Activated CD4-positive, CD25-positive, alpha-beta regulatory T cell treated with anti-CD3 and anti-CD28 coated beads, Interleukin-2, amount 50 U/mL, for 24 hours (primary cell): ENCODE measurements at places on chromosomes 5 and 9.

DNA sequence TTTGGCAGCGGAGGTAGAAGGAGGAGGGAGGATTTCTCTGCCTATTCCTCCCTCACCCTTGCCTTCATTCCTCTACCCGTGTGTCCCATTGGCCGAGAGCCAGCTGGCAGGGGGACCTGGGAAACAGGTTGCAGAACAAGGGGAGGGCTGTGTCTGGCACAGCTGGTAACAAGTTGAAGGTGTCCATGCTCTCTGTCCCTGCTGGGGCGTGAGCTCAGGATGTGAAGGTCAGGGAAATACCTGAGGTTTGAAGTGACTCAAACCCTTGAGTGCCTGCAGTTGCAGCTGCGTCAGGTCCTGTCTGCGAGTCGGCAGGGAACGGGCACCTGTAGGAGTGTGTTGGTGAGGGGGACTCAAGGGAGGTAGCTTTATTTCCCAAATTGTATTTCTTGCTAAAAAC lies 16.2 kb downstream of the MIGA2 start:
- ATAC-seq = no peak

GRCh38 chr9:35116539-35116897 lies 856 bp upstream of the ATOSB start:
- ATAC-seq = no peak

DNA sequence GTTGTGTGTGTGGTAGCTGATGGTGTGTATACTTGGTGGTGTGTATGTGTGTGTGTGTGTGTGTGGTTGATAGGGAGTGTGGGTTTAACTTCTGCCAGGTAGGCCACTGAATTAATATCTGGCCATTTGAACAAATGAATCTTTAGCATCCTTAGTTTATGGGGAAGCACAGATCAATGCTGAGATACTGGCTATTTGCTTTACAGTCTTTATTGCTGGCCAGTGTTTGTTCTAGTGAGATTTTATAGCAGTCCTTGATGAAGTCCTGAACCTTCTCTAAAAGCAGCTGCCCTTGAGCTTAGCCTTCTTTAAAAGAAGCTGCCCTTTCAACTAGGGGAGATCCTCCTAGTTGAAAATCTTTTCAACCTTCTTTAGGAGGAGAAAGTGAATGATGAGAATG lies 69.3 kb downstream of the MACIR start:
- ATAC-seq = no peak

- no peak for ATAC-seq
Observed at GRCh38 chr9:114114364-114114763, 15.3 kb upstream of the KIF12 start.

DNA sequence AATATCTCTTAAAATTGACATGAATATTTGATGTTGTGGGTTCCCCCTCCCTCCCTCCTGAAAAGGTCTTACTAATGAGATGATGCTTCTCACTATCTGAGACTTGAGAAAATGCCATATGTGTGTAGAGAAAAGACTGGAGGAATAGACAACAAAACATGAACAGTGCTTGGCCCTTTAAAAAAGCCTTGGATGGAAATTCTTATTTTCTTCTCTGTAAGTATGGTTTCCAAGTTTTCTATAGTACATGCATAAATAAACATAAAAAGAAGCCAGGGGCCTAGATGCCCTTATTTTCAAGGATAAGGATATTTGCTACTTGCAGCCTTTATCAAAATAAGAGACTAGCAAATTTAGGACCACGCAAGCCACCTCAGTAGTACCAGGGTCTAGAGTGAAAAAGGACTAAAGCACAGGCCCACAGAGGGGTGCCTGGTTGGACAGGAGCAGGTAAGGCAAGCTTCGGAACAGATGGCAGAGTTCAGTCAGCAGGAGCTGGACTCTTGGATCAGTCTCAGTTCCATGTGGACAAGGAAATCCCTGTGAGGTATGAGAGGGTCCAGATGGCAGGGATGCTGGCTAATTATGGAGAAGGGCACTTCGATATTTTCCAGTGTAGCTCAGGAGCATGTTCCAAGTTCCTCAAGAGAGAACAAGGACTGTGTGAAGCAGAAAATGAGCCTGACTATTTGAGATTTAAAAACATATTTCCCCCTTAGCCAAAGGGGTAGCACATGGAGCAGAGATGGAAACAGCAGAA lies 4.6 kb upstream of the ANP32B start:
- ATAC-seq = no peak

DNA sequence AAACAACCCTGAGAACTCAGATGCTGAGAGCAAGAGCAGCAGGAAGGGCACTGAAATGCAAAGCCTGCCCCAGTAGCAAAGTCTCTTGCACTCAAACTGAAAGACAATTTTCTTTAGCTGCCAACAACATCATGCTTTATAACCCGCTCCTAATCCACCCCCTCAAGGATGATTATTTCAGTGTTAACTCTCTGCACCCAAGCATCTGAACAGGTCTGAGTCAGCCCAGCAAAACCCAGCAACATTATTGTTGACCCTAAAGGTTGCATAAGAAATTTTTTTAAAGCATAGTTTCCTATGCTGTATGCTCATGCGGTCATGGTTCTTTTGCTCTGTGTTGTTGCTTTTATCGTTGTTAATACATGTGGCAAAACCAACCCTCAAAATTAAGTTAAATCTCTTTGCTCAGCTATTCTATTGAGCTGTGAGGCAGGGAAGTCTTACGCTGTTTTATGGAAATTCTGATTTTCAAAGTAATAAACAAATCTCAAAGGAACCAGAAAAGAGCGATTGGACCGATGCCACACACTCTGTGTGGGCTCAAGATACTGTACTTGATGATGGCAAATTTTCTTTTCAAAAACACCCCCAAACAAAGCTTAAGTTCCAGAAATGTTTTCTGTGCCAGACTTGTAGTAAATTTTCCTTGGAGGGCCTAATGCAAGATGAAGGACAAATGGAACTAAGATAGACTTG lies 440.6 kb upstream of the MPDZ start:
- no peak for ATAC-seq

DNA sequence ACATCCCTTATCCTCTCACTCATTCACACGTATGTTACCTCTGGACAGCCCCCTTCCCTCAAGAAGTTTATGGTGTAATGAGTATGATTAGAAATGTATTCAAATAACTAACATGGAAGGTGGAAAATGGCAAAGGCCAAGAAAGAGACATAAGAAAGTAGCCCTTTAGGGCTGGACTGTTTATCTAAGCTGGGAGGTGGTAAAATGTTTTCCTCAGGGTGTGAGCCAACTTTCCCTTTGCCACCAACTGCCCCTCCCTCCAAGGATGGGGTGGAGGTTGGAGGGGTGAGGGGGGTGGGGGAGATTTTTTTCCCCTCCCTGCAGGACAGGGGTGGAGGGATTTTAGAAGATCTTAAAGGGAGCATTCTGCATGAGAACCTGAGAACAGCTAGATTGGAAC lies 8.2 kb downstream of the SLC45A2 start:
- ATAC-seq = no peak

GRCh38 chr9:12851341-12852090 lies 76.7 kb downstream of the LURAP1L start:
- ATAC-seq = no peak

DNA sequence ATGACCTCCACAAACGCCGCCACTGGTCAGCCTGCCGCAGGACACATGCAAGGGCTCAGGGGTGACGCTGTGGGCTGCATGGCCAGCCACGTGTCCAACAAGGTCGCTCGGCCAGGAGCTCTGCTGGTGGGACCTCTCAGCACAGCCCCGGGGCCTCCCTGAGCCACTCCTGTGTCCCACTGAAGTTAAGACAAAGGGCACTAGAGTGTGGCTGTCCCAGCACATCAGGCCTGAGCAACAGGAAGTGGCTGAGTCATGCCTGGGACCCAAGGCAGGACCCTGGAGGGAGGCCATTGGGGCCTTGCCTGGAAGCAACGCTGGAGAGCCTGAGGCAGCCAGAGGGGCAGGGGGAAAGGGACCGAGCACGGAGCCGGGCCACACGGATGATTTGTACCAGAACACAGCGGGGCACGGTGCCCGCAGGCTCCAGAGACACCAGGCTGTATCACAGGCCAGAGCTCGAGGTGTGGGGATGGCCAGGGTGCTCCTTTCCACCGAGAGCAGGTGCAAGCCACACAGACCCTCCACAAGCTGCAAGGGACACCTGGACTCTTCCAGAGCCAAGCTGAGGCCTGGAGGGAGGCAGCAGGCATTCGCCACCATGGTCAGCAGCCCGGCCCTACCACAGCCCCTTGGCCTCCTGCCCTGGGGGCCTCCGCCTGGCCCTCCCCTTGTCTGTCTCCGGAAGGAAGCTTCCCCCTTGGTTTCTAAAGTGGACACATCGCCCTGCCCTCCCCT lies 6.5 kb upstream of the TMEM210 start:
- ATAC-seq = no peak

DNA sequence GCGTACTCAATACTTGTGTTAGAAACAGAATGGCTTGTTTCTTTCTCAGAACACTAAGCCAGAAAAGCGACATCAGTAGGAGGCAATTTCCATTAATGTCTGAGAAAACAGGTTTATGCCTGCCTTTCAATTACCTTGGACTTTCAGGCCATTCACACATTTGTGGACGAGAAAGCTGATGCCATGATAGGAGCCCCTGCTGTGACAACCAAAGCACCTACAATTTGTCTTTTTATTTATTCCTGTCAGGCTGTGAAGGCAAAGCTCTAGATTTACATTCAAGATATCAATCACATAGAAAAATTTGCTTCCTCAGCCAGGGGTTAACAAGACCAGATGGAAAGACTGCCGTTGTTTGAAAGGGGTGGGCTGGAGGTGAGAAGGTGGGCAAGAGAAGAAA lies 76.2 kb downstream of the C7 start:
- no peak for ATAC-seq

- ATAC-seq = peak; percentile 32
Observed at GRCh38 chr9:133184971-133185370, 21.3 kb upstream of the GBGT1 start.

DNA sequence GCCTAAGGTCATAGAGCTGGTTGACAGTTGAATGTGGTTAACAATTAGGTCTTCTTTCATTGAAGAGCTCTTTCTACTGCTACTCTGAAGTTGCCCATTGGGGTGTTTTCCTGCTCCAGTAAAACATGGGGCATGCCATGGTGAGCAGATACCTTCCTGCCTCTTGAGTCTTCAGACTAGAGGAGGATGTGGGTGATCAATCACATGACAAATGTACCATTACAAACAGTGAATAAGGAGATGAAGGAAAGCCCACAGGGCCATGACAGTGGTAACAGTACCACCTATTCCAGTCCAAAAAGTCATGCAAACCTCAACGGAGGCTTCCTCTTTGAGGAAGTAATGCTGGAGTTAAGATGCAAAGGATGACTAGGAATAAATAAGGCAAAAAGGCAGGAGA lies 73.5 kb downstream of the CYFIP2 start:
- ATAC-seq = no peak
